ENCODE measurements at places on chromosomes 16 and 17.

GRCh38 chr16:50547340-50548124 is 664 bp upstream of the NKD1 start:
- peak; percentile 62 for DNase-seq

GRCh38 chr16:69064764-69065313 is 40.6 kb upstream of the HAS3 start:
- DNase-seq: no peak

- no peak for DNase-seq
Observed at GRCh38 chr17:75511610-75512575, 3.4 kb downstream of the CASKIN2 start.

DNA sequence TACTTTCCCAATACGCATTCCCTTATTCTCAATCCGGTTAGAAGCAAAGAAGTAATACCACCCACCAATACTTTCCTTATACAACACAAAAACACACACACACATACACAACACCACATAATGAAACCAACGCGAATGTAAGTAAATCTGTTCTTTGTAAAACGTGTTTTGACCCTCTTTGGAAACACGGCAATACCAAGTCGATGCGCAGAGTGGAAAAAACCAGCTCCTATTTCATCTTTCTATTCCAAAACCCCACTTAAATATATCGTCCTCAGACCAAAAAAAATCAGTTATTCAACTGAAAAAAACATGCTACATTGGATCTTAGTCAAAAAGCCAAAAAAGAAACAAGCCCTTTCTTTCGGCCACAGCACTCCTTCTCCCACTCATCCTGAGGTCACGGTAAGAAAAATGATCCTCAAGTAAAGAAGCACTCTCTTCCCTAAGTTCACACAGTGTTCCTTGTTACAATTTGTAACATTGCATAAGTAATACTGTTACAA is 31.0 kb upstream of the ARL4D start:
- DNase-seq: no peak

- no peak for DNase-seq
Observed at GRCh38 chr17:46157443-46158062, 35.7 kb downstream of the KANSL1 start.

- no peak for DNase-seq
Observed at GRCh38 chr17:64767269-64767997, 105.3 kb upstream of the SMURF2 start.

DNA sequence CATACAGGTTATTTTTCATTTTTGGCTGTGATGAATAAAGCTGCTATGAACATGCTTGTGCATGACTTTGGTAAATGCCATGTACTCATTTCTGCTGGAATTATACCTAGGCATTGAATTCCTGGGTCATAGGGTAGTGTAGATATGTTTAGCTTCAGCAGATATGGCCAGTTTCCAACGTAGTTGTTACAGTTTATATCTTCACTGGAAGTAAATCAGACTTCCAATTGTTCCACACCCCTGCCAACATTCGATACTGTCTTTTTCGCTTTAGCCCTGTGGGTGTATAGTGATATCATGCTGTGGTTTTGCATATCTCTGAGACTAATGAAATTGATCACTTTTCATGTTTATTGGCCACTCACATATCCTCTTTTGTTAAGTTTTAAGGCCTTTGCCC is 50.4 kb downstream of the ARHGAP27 start:
- DNase-seq: no peak

- DNase-seq: no peak
Observed at GRCh38 chr17:62321451-62321850, 58.9 kb upstream of the EFCAB3 start.

DNA sequence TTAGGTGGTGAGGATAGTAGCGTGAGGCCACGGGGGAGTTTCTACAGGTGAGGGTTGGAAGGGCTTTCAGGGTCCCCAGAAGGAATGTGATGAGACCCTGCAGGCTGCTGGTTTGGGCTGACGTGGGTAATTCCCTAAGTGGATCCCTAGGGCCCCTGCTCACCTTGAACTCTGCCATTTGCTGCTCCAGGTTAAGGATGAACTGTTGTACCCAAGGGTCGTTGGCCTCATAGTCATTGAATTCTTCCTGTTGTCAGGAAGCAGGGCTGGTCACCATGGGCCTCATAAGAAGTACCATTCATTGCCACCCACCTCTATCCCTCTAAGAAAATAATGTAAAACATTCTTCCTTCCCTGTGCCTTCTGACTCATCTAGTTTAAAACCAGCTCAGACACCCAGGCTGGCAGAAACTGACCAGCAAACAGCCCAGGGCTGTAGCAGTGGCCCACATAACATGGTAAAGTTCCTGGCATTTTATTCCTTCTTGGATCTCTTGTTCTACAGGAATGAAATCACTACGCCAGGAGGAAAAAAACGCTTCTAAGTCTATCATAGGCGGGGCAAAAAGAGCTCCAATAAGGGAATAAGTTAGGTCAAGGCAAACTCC is 27.6 kb downstream of the FCSK start:
- DNase-seq: no peak

- DNase-seq: peak; percentile 9
Observed at GRCh38 chr17:45852535-45853297, 8.0 kb downstream of the SPPL2C start.

GRCh38 chr16:31423241-31423640 is 4.9 kb downstream of the COX6A2 start:
- no peak for DNase-seq

DNA sequence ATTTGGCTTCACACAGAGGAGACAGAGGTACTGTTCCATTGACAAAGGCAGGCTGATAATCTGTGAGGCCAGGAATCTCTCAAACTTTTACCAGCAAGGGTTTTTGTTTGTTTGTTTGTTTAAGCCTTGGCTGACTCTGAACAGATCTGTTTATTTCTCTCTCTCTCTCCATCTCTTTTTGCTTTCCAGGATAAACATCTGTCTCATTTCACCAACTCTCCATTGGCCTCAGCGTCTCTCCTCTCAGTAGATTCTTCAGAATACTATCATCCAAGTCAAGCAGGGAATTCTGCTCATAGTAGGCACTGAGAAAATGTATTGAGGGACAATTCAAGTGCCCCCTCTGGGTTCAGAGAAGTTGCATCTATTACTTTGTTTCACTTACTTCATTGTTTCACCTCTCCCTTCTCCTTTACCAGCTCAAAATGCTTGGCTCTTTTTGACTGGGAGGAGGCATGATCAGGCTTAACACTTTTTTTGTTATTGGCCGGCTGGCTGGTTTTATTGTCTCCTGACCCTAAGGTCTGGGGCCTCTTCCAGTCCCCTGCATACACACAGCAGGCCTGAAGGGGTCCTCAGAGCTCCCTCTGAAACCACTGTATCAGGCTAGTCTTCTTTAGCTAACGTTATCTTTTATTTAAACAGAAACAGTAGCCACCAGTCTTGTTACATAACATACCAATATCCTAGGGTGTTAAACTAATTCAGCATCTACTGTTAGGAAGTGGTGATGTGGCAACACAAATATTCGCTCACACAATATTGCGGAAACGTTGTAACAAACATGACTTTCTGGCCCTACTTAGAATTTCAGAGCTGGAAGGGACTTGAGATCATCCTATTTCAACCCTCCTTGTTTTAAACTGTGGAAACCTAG is 2.0 kb upstream of the YPEL2 start:
- DNase-seq: no peak

DNA sequence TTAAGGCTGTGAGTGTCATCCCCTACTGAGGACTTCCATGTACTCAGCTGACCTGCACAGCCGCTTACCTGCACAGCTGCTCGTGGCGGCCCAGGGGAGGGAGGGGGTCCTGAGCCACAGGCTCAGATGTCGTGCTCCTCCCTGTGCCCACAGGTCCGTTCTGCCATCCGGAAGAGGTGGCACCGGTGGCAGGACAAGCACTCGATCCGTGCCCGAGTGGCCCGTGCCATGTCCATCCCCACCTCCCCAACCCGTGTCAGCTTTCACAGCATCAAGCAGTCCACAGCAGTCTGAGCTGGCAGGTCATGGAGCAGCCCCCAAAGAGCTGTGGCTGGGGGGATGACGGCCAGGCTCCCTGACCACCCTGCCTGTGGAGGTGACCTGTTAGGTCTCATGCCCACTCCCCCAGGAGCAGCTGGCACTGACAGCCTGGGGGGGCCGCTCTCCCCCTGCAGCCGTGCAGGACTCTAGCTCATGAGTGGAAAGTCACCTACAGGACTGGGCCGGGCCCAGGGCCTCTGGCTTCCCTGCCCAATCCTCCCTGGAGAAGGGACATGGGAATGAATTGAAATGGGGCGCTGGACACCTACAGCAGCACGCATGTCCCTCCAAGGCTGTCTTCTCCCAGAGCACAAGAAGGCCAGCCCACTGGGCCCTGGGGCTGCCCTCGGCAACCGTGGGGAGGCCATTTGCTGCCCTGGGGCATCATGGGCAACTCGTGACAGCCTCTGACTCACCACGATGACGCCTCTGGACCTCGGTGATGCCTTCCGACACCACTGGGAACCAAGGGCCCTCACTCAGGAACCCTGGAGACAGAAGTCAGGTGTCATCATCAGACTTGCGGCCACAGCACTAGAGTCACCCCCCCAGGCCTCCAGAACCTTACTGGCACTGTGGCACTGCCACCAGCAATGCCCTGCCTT is 9.9 kb upstream of the SPPL2C start:
- no peak for DNase-seq

DNA sequence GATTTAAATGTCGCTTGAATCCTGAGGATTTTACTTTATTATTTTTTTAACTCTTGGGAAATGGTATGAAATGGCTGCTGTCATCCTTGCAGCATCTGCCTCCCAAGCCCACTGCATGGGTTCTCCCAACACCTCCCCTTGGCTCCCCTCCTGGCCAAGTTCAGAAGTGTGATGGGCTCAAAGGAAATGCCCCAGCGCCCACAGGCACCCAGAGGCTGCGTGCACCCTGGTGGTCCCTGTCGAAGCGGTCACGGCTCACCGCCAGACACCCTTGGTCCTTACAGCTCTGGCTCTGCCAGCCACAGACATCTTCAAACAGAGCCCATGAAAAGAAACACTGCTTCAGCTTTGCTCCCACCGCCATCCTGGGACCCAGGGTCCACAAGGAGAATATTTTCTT is 334.7 kb downstream of the SOX9 start:
- no peak for DNase-seq

- DNase-seq: no peak
Observed at GRCh38 chr17:30323895-30324319, 9.9 kb downstream of the TMIGD1 start.

- DNase-seq: no peak
Observed at GRCh38 chr16:82421851-82422250, 204.9 kb upstream of the CDH13 start.

DNA sequence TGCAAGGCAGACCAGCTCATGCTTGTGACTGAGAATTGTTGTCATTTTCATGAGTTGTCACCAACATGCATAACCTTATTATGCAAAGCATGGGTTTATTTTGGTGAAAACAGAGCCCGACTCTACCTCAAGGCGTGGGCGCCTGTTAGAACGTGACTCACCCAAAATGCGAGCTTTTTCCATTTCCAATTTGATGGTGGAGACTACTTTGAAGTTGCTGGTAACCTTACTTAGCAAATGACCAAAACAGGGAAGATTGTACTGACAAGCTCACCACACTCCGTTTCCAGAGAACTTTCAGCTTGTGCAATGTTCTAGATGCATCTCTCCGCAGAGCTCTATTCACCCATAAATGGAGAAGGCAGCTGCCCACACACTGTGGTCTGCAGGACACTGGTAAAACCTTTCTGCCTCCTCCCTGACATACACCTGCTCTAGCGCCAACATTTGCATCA is 284.5 kb downstream of the MAF start:
- no peak for DNase-seq

DNA sequence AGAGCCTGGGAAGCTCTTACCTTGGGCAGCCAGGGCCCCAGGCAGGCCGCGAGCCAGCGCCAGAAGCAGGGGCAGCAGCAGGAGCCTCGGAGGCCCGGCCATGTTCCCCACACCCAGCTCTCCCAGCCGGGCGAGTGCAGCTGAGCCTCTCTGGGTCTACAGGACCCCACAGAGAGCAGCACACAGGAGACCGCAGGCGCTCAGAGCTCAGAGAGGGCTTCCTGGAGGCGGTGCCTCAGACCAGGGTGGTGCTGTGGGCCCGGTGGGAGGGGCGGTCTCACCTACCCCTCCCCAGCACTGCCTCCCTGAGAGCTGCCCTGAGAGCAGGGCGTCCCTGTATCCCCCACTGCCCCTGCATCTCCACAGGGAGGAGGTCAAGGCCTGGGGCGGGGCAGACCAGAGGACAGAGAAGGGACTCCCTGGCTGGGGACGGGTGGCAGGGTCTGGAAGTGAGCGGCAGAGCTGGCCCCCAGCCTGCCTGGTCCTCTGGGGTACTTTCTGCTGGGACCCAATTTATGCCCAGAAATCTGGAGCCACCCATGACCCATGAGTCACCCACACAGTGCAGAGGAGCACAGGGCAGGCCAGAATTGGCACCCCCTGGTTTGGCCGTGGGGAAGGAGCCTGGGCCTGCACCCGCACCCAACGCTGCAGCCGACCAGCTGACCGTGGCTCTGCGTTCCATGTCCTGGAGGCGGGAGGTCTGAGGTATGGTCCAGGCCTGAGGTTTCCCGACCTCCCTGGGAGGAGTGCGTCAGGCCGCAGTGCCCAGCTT is at the start of gene CD7:
CD7 (minus strand) TSS at position 215 of the 775 bp plus-strand sequence; CDS start at position 102, 113 bp downstream.
- peak; percentile 51 for DNase-seq

DNA sequence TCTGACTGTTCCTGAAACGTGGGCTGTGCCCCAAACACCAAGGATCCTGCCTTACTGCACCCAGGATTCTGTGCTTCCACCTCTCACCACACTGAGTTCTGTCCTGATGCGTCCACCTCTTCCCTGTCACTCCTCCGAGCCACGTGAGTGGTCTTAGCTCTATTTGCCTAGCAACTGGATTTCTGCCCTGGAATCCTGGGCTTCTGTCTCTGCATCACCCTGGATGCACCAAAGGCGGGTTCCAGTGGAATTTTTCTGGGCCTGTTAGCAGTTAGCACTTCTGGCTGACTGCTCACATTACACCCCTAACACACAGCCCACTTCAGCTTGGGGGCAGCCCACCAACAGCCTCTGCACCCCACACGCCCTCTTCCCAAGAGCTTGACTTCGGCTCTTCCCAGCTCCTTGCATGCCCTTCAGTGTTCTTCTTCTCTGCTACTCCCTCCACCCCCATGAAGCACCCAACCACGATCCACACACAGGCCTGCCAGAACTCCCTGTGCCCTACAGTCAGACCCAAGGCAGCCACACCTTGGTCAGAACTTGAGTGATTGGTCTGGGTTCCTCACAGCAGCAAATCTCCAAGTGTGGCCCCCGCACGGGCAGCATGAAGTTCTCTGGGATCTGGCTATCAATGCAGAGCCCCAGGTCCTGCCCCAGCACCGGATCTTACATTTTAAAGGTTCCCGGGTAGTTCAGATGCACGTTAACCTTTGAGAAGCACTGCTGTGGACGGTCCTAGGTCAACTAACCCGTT is 129.8 kb upstream of the RCVRN start:
- no peak for DNase-seq
